ENCODE measurements at places on chromosomes 7 and 10.

- no peak for DNase-seq
Observed at GRCh38 chr7:150826061-150826849, 25.7 kb downstream of the TMEM176A start.

GRCh38 chr7:74627661-74628411, 29.7 kb upstream of the GTF2I start:
- DNase-seq: peak; percentile 33

DNA sequence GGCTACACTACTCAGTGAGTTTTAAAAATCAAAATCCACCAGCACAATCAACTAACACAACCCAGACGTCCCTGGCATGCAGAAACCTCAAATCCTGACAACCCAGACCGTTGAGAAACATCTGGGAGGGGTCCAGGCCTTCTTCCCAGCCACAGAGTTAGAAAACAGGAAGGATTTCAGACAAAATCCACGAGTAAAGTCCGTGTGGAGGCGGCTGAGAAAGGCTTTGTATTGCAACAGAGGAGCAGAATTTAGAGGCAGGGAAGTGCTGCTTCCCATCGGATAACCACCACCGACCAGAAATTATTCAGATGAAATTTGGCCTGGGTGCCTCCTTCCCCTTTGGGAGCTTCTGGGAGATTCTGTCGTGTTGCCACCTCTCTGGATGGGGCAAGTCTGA, 61.5 kb downstream of the TNS3 start:
- DNase-seq: no peak

- DNase-seq: peak; percentile 87
Observed at GRCh38 chr10:121598263-121599249, at the start of gene FGFR2. Gene FGFR2 (minus strand): TSS chr10:121598444. CDS start chr10:121593817, 4,627 bp downstream.

DNA sequence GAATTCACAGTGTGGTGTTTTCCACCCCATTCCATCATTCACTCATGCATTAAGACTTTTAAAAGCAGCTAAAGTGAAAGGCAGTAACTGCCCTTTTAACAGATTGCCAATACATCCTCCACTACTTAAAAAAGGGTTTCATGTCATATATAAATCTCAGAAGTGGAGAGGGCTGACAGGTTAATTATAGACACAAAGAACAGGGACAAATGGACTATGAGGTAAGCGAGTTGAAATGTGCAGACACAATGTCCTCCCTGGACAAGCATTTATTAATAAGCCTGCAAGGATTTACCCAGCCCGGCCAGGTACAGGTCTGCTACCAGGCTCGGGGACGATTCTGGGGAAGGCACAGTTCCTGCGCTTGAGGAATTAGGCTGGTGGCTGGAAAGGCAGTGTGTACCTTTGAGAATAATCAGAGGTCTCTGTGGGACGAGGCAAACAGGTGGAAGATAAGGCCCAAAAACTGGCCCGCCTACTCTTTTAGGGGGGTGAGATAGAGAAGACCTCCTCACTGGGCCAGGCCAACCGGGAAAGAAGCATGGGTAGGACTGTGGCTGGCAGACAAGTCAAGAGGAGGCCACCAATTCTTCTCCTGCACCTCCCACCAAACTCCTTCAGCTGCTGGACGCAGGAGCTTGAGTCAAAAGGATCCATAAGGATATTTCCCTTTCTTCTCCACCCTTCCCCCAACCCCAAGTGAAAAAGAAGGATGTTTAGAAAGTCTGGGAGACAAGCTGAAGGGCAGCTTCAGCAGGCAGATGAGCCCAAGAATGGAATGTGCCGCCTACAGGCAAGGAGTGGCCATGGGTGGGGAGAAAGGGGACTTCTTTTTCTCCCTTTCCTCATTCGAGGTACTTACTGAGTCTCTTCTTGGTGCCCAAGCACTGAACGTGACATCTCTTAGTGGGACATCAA, 1.5 kb downstream of the PDLIM1 start:
- no peak for DNase-seq

DNA sequence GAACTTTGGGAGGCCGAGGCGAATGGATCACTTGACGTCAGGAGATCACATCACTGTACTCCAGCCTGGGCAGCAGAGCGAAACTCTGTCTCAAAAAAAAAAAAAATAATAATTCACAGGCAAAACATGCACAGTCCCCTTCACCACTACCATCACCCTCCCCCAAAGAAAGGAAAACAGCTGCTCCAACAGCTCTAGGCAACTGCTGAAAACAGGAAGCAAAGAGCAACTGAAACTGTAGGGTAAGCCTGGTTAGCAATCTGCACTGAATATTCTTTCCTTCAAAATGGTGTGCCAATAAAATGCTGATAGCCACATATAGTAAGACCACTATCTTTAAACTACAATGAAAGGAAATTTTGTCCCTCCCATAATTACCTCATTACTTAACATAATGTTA, 11.8 kb downstream of the NT5C2 start:
- no peak for DNase-seq

GRCh38 chr10:127525686-127526085, 23.4 kb upstream of the NPS start:
- DNase-seq: no peak

DNA sequence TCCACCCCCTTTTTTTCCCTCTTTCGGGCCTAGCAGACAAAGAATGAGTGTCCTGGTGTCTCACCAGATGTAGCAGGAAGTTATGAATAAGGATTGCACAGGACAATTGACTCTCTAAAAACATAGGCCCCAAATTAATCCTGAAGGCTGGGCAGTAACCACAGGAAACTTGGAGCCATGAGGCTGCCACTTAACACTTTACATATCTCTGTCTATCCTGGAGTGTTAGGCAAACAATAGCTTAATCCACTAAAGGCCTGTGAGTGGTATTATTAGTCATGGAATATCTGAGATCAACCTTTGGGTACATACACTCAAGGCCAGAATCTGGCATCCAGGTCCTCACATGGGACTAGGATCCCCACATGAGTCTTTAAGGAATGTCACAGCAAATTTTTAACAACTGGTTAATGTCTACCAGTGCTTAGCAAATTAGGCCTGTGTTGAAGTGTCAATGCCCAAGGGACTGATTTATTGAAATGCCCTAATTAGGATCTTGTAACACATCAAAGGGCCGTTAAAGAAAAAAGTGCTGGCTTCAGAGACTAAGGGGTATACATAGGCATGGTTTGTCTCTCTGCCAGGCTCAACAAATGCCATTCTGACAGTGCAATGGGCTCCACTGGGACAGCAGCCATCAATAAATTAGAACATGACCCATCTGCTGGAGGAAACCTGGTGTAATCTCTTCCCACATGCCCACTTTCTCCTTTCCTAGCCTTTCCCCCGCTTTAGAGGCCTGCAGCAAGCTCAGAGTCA, 196.7 kb upstream of the TBX20 start:
- no peak for DNase-seq

DNA sequence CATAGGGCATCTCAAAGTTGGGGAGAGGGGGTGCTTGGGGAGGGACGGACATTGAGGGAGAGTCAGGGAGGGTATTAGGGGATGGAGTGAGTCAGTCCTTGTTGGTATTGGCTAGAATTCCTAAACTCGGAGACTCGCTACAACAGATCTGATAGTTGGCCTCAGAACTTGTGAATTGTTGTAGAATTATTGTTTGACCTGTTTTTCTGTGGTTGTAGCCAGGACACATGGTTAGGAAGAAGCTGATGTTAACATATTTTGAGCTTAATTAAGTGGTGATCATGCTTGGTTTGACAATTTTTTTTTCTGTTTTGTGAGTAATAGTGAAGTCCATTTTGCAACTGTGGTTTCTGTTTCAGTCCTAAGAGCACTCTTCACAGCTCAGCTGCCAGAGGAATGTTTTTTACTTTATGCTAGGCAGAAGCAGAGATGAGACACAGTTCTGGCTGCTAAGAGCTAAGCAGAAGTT, 1190.3 kb upstream of the C7orf33 start:
- no peak for DNase-seq

DNA sequence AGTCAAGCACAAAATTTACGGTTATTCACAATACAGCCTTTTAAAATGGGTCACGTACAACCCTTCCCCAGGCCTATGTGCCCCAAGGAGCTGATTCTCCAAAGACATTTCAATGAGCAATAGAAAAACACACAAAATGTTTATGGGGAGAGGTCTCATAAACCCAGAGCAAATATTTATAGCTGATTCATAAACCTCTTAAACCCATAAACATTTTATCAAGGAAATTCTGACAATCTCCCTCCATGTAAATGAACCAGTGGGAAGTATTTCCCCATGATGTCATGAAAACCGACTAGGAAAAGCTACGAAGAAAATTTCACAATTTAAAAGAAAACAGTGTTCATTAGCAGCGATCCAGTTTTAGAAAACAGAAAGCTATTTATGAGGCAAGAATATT, 36.0 kb downstream of the SFMBT2 start:
- DNase-seq: no peak

GRCh38 chr7:103446049-103446520, at the start of gene SLC26A5:
Gene SLC26A5 (minus strand): TSS chr7:103446207. CDS start chr7:103421514, 24,693 bp downstream.
- DNase-seq: no peak

DNA sequence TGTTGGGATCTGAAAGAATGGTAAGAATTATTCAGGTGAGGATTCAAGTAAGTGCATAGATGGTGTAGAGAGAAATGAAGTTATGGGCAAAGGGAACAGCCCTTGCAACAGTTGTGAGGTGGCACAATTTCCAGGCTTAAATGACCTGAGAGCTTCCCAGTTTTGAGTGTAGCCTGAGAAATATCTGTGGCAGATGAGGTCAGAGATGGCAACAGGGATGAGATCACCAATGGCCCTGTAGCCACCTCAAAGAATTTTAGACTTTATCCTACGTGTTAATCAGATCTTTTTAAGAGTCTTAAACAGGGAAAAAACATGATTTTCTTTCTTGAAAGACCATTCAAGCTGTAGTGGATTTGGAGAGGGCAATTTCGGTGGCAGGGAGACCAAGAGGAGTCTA, 1.9 kb upstream of the NRF1 start:
- DNase-seq: no peak

DNA sequence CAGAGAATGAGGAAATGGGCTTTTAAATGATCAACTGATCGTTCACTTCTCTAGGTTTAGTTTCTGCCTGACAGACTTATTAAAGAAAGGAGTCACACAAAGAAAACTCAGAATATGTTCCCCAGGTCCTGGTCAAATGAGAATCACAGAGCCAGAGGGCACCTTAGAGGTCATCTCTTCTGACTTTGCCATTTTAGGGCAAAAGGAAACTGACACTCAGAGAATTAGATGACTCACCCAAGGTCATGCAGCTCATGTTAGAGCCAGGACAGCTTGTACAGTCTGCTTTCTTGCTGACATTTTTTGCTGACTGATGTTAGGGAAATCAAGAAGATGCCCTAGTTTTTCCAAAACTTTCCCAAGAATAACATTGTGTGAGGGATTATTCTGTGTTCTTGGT, 312.7 kb upstream of the SP8 start:
- no peak for DNase-seq

DNA sequence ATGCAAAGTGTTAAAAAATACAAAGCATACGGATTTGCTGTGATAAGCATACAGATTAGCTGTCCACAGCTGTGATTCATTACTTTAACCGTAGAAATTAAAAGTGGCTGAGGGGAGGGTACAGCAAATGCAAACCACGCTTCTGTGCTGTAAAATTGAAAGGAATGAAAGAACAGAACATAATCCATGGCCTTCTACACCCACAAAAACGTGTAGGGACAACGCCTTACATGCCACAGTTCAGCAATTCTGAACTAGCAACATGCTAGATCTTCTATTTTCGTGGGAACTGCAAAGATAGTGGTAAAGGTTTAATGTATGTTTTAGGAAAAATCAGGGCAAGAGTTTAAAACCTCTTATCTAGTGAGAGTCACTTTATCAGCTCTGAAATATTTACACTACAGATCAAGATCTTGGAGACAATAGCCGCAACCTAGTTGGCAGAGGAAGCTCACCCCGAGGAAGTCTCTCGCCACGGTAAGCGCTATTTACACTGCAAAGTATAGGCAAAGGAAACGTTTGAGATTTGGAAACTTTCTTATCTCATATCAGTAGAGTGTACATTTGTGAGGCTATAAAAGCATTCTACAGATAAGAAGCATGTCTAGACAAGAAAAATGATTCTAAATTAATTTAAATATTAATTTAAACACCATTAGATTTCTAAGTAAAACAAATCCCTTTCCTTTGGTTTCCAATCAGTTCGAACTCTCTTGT, 193.6 kb downstream of the MLLT10 start:
- DNase-seq: no peak

GRCh38 chr10:534047-534566, 155.4 kb downstream of the DIP2C start:
- no peak for DNase-seq

DNA sequence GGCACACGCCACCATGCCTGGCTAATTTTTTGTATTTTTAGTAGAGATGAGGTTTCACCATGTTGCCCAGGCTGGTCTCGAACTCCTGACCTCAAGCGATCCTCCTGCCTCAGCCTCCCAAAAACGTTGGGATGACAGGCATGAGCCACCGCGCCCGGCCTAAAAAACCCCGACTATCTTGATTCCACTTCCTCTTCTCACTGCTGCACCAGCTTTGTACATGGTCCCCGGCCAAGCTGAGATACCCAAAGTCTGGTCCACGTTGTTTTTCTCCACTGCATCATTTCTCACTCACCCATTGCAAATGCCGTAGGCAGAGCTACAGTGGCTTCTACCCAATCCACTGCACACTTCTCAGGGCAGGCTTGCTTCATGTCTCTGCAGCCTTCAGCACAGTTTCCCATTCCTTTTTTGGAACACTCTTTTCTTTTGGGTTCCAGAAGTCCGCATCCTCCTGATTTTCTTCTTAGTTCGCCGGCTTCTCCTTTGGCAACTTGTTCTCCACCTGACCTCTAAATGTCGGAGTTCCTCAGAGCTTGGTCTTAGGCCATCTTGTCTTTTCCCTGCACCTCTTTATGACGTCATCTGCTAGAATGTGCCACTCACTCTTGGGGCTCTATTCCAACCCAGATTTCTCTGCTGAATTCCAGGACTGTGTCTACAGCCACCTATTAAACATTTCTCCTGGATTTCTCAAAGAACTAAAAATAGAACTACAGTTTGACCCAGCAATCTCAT, 6.0 kb upstream of the GNB2 start:
- DNase-seq: no peak

DNA sequence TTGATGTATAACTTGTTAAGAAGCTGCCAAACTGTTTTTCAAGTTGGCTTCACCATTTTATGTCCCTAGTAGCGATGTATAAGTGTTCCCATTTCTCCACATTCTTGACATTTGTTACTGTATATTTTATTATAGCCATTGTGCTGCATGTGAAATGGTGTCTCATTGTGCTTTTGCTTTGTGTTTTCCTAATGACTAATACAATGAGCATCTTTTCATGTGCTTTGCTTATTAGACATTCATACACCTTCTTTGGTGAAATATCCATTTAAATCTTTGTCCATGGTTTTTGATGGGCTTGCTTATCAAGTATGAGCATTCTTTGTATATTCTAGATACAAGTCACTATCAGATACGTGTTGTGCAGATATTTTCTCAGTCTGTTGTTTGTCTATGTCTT, 203.0 kb downstream of the CCSER2 start:
- no peak for DNase-seq

DNA sequence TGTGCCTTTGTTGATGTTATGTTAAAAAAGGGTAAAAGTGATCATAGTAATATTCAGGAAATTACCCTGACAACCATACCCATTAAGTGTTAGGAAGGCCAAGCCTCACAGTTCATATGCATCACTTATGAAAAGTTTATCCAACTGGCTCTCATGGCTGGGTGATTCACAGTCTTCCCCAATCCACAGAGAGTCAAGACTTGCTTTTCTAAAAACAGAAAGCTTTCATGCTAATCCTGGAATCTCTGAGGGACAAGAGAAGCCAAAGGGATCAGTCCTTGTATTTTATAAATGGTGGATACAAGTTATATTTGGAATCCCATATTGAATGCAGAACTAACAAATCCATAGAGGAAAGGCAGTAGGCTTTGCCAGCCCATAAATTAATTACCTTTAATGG, 218.3 kb downstream of the JAZF1 start:
- DNase-seq: no peak

GRCh38 chr10:14381475-14381874, 50.8 kb upstream of the FRMD4A start:
- DNase-seq: no peak

Measured in globus pallidus (tissue), 1 donor.